ENCODE measurements at places on chromosomes 7 and 10.

- DNase-seq, result no peak
Measured at GRCh38 chr10:121988361-121989324, at the start of gene TACC2. Gene TACC2, plus strand, starts transcription at chr10:121989163. Its CDS starts 32,819 bp downstream, at chr10:122021982.

- no peak for DNase-seq
Measured at GRCh38 chr10:80542652-80543318, 5.1 kb downstream of the SH2D4B start.

GRCh38 chr10:133168617-133169031, 8.6 kb downstream of the KNDC1 start:
- no peak for DNase-seq

GRCh38 chr10:36712695-36713094, 412.7 kb upstream of the ANKRD30A start:
- DNase-seq, result no peak

DNA sequence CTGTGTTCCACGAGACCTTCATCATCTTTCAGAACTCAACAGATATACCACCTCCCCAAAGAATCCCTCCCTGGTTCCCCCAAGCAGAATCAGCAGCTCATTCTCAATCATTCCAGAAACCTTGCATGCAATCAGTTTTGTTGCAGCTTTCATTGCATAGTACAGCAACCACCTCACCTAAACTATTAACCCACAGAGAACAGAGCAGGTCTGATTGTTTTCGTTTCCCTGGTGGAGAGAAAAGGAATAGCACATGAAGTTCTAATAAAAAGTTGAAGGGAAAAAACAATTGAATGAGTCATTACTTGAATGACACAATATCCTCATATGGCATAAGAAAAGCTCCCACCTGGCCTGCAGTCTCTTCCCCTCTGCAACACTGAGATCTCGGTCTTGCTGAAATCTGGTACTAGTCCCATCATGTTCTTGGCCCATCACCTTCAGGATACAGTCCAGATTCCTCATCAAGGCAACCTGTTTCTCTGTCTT, 147.1 kb upstream of the GDF10 start:
- DNase-seq, result no peak

- no peak for DNase-seq
Measured at GRCh38 chr7:2460641-2461040, 15.6 kb downstream of the GRIFIN start.

DNA sequence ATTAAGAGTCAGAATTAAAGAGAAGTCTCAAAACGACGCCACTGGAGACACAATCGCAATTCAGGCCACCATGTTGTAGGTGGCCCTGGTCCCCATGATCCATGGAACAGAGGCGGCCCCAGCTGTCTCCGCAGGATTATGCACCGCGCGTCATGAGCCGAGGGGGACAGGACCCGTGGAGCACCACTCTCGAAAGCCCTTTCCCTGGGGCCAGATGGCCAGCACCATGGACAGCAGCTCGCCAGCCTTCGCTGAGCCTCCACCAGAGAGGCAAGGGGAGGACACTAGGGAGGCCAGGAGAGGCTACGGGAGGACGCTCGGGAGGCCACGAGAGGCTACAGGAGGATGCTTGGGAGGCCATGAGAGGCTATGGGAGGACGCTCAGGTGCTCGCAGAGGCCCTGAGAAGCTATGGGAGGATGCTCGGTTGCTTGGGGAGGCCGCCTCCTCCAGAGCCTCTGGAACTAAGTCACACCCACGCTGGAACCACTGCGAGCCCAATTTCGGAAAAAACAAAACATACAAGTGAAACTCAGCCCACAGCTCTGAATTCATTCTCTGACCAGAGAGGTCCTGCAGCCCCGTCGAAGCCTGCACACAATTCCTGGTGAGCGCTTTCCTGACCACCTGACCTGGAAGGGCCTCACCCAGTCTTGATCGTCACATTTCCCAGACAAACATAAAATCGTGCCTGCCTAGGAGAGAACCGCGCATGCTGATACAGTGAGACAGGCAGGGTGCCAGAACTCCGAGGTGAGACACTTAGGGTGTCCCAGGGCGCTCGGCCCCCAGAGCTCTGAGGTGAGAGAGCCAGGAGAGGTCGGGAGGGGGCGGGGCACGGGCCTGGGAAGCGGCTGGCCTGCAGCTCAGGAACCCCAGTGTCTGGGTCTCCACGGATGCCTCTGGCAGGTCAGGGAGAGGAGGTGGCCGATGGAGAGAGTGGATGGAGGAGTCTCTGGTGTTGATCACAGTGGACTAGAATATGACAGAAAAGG, 224.4 kb downstream of the PTPRN2 start:
- DNase-seq, result no peak

- DNase-seq, result no peak
Measured at GRCh38 chr10:3987143-3987974, 202.3 kb upstream of the KLF6 start.

DNA sequence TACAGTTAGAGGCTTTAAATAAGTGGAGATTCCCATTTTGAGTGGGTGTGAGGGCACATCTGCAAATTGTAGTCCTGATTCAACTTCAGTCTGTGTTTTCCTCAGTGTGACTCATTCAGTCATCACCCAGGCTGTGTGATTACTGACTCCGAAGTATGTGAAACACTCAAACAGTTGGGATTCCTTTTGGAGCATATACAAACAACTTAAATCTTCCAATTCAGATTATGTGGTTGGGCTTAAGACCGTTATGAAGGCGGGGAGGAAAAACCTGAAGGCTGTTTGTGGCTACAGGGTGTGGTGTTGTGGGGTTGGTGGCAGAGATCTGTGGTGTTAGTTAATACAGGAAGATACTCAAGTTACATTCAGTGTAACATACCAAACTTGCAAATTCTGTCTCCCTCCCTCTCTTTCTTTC, 259.7 kb upstream of the FERD3L start:
- DNase-seq, result no peak

DNA sequence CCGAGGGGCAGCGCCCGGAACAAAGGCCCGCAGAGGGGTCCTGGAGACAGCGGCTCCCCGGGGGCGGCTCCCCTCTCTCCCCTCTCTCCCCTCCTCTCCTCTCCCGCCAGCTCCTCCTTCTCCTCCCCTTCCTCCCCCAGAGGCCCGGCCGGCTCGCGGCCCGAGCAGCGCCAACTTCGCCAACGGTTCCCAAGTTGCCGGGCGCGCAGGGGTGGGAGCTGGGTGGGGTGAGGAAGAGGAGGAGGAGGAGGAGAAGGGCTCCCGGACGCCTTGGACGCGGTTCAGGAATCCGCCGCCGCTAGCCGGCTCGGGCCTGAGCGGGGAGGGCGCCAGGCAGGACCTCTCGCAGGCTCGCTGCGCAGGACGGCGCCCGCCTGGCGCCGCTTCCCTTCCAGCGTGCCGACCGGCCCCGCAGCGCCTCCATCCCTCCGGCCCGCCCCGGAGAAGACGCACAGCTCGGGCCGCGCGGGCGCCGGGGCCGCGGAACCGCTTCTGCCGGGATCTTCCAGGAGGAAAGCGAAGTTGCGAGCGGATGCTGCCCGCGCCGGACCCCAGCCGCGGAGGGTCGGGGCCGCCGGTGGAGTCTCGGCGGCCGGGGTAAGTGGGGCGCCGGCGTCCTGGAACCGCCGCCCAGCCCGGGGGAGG, at the start of gene CHST3:
TSS of gene CHST3 (plus strand) at position 298 of the 645 bp plus-strand sequence. CDS start 41,448 bp downstream, outside the sequence.
- peak; percentile 7 for DNase-seq

- no peak for DNase-seq
Measured at GRCh38 chr7:111942450-111943081, 263.6 kb downstream of the DOCK4 start.

- DNase-seq, result no peak
Measured at GRCh38 chr10:60952067-60952845, 8.3 kb upstream of the RHOBTB1 start.

GRCh38 chr7:117944886-117945285, 71.6 kb upstream of the CTTNBP2 start:
- no peak for DNase-seq
